ENCODE measurements at places on chromosomes 4 and X.

- DNase-seq, result no peak
Observed at GRCh38 chr4:40193016-40193571, 3.7 kb upstream of the RHOH start.

DNA sequence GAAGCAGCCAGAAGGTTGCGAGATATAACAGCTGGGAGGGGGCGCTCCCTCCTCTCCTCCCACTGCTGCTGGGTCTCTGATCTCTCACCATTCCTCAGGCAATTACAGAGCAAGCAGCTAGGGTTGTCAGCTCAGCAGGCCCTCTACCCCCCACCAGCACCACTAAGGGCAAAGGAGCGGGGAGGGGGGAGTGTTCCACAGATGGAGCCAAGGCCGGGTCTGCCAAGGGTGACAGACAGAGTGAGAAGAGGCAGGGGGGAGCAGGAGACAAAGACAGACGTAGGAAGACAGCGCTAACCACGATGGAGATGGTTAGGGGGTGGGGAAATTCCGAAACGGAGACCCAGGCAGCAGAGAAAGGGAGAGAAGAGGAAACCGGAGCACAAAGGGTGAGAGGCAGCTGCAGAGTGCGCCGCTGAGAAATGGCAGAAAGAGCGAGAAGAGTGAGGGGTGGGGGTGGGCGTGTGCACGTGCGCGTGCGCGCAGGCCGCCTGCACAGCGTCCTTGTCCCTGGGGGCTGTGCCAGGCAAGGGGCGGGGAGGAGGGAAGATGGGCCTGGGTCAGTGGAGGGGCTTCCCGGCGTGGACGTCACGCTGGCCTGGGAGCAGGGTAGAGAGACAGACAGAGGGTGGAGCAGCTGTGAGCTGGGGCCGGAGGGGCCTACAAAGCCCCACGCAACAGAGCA, 6.9 kb downstream of the L1CAM start:
- DNase-seq, result no peak

- DNase-seq, result no peak
Observed at GRCh38 chr4:57109411-57109846, 756 bp downstream of the IGFBP7 start.

GRCh38 chrX:128929271-128930057, 593.8 kb downstream of the SMARCA1 start:
- no peak for DNase-seq

- DNase-seq, result no peak
Observed at GRCh38 chrX:19874391-19875049, 12.9 kb downstream of the SH3KBP1 start.

GRCh38 chr4:72112514-72113156, 80.8 kb downstream of the NPFFR2 start:
- DNase-seq, result no peak

DNA sequence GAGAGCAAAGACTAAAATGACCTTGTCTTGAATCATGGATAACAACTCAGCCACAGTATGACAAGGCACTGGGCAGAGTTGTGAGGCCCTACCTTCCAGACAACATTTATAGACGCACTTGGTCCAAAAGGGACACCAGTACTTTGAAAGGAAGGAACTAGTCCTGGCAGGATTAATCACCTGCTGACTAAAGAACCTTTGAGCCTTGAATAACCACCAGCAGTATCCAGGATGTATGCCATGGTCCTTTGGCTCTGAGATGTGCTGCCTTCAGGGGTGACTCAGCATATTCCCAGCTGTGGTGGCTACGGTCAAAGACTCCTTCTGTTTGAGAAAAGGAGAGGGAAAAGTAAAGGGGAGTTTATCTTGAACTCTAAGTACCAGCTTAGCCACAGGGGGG, 118.1 kb upstream of the PRR32 start:
- DNase-seq, result no peak

GRCh38 chr4:10289538-10289906, 167.7 kb downstream of the ZNF518B start:
- no peak for DNase-seq

DNA sequence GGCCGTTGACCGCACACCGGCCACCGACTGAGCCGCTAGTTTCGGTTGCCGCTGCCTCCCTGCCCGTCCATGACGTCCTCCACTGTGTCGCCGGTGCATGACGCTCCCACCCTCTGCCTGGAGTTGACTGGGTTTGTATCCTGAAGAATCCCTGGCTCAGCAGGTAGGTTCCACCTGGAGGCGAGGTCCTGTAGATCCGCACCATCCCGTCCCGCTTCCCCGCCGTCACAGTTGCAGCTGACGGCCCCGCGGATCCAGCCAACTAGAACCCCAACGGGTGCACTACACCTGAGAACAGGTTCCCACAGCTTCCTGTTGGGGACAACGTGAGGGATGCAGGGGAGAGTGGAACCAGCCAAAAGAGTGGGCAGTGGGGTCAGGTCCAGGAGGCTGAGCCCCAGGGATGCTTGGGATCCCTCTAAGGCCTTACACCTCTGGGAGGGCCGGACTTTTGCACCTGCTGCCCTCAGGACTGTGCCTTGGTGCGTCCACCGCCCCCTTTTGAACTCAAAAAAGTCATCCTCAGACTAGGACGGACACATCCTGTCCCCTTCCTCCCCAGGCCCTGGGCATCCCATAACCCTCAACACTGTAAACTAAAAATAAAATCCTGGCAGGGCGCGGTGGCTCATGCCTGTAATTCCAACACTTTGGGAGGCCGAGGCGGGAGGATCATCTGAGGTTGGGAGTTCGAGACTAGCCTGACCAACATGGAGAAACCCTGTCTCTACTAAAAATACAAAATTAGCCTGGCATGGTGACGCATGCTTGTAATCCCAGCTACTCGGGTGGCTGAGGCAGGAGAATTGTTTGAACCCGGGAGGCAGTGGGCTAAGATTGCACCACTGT, 1.1 kb upstream of the SLBP start:
- no peak for DNase-seq

DNA sequence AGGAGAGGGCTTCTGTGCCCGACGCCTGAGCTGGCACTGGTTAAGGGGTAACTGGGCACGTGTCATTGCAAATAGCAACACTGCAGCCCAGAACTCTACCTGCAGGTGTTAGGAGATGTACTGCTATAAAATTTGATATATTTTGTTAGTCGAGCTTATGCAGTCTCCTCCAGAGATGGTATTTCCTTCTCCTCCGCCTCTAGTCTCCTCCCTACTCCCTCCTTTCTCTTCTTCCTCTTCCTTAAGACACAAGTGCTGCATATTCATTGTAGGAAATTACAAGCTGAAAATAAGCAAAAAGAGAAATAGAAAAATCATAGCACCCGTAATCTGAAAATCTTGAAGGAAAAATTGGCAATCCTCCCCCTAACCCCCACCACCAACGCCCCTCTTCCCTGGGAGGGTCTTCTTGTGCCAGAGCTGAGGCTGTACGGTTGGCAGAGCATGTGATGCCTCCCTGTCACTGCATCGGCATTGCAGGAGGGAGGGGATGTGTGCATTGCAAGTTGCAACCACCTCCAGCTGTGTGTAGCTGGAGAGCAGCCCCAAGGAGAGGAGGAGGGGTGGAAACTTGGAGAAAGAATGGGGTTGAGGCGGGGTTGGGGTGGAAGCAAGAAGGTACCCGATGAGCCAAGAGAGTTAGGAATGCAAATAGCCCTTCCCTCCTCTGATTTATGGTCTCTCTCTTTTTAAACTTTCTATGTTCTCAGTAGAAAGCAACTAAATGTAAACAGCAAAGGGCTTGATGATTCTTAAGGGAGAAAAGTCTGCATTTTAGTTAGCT, 48.3 kb upstream of the MND1 start:
- no peak for DNase-seq

GRCh38 chrX:100798484-100799214, 21.5 kb upstream of the CSTF2 start:
- no peak for DNase-seq

GRCh38 chr4:123870216-123870876, 473.8 kb downstream of the SPRY1 start:
- no peak for DNase-seq

- DNase-seq, result no peak
Observed at GRCh38 chr4:3859571-3859970, 93.4 kb downstream of the ADRA2C start.

GRCh38 chrX:40282946-40283660, 185.3 kb upstream of the BCOR start:
- no peak for DNase-seq

GRCh38 chr4:4864443-4864939, 5.0 kb downstream of the MSX1 start:
- DNase-seq, result no peak

GRCh38 chrX:11423362-11423818, 130.2 kb downstream of the AMELX start:
- no peak for DNase-seq

DNA sequence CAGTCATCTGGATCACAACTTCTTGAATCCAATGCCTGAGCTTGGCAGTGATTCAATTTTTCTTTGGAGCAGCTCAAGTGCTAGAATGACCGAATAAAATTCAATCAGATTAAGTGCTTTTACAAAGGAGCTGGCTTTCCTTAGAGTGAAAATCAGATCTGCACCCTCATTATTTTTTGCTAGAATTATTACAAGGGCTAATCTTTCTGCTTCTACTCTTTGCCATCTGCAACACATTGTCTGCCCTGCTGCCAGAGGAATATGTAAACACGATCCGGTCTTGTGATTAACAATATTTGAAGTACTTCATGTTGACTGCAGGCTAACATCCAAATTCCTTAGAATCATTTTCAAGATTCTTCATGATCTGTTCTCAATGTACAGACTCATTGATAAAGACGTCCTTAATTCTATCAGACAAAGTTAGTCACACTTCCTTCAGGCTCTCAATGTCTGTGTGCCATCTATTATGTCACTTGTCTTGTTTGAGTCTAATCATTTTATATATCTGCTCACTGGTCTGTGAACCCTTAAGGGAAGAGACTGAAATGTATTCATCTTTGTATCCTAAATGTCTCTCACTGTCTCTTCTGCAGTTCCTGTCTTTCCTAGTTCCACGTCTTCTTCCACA, 531.2 kb downstream of the GALNTL6 start:
- DNase-seq, result no peak

DNA sequence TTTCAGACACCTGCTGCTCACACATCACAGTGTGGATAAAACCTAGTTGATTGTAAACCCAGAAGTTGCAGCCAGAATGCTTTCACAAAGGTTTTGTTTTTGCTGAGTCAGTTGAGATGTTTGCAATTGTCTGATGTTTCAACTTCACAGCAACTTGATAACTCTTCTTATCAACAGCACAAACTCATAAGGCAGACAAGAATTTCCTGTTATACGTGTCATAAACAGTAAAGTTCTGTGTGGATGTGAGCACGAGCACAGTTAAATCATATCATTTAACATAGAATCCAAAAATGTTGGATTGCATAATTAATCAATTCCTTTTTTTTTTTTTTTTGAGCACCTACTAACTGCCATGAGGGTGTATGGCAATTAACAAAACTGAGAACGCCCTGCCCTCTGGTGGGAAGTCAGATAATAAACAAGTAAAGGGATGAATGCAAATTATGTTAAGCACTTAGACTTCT, 512.2 kb downstream of the PDHA2 start:
- no peak for DNase-seq

- no peak for DNase-seq
Observed at GRCh38 chrX:22078117-22078516, 46.0 kb downstream of the PHEX start.

DNA sequence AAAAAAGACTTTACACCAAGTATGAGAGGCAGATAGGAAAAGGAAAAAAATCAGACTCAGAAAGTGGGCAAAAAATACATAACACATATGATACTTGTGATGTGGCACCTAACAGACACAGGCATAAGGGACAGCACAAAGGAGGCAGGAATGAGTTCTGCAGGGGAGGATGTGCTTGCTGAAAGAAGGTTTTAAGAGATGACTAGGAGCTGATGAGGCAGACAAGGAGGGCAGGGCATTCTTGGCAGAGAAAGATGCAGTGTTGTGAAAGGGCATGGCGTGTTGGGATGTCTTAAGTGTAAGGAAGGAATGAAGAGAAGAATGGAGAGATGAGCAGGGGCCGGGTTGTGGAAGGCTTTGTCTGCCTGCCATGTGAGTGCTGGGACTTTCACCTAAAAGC, 49.7 kb upstream of the TMEM154 start:
- no peak for DNase-seq

- DNase-seq, result no peak
Observed at GRCh38 chr4:7302781-7303404, 110.6 kb downstream of the SORCS2 start.

GRCh38 chr4:112952313-112952700, 97.1 kb upstream of the ANK2 start:
- DNase-seq, result no peak

DNA sequence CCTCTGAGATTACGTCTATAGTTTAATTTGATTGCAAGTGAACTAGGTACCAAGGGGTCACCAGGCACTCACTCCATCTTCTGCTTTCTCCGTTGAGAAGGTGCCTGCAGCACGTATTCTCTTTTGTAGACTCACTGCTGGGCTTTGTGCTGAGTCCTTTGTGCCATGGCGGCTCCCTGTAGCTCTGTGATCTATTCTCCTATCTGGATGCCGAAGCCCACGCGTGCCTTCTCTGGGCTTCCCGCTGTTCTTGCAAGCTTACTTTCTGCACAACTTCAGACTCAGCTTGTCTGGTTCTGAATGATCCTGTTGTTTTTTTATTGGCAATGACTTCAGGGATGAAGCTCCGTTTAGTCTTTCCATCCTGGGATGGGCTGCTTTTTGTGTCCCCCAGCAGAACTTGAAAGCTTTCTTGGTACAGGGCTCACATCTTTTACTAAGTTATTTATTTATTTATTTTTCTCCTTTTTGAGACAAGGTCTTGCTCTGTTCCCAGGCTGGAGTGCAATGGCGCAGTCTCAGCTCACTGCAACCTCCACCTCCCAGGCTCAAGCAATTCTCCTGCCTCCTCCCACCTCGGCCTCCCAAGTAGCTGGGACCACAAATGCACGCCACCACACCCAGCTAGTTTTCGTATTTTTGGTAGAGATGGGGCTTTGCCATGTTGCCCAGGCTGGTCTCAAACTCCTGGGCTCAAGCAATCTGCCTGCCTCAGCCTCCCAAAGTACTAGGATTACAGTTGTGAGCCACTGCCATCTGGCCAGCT, 100.9 kb upstream of the NKX1-1 start:
- DNase-seq, result no peak

DNA sequence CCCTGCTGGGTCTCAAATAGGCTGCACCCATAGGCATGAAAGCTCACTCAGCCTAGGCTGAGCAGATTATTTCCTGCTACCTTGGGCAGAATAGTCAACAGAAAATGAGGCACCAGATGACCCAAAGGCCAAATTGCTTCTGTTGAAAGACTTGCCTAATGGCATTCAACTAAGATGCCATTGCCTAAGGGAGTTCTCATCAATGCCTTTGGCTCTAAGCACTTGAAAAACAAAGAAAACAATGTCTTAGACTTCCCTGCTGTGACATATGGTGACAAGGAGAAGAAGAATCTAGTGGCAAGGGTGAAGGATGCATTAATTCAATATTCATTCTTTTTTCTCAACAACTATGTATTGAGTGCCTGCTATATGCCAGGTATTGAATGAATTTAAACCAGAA, 25.7 kb upstream of the PCDH19 start:
- no peak for DNase-seq

- no peak for DNase-seq
Observed at GRCh38 chr4:129446074-129446473, 350.1 kb downstream of the C4orf33 start.

GRCh38 chr4:74085669-74086068, 13.3 kb downstream of the CXCL2 start:
- DNase-seq, result no peak

GRCh38 chrX:150507251-150507856, 61.1 kb upstream of the MTM1 start:
- no peak for DNase-seq

GRCh38 chr4:142278663-142279062, 567.4 kb downstream of the INPP4B start:
- no peak for DNase-seq
